ENCODE measurements at places on chromosomes 5 and 9. TPM values are rescaled to one million over a fixed set of nuclear protein-coding genes. Genes with fewer than 3 reads are reported as not detected.

- DNase-seq, result no peak
Observed at GRCh38 chr9:15182101-15182551, 124.9 kb downstream of the TTC39B start.

- DNase-seq, result no peak
Observed at GRCh38 chr5:173042763-173043107, 13.4 kb upstream of the CREBRF start.

POLR3G gene
- total RNA-seq, result 0.84 TPM

DNA sequence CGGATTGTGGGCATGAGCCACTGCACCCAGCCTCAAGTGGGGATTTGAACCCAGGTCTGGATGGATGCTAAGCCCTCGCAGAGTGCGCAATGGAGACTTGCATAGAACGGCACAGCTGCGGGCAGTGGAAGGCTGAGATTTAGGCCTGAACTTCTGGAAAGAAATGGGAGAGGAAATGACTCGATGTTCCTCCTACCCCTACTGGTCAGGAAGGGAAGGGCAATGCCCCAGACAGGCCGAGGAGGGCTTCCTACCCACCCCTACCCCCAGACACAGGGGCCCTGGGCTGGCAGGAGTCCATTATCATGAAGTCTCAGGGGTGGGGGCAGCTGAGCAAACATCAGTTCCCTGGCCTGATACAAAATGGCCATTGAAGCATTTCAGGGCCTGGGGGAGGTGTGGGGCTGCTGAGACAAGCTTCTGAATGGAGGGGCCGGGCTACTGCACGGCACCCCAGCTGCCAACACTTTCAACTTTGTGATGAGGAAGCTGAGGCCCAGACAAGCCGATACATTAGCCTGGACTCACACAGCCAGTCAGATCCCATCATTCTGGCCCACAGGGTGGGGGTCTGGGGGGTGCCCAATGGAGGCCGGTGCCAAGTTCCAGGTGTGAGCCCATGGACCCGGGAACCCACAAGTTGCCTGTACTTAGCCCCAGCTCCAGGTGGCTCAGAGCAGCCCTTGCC lies 13.5 kb upstream of the WDR38 start:
- no peak for DNase-seq

DNA sequence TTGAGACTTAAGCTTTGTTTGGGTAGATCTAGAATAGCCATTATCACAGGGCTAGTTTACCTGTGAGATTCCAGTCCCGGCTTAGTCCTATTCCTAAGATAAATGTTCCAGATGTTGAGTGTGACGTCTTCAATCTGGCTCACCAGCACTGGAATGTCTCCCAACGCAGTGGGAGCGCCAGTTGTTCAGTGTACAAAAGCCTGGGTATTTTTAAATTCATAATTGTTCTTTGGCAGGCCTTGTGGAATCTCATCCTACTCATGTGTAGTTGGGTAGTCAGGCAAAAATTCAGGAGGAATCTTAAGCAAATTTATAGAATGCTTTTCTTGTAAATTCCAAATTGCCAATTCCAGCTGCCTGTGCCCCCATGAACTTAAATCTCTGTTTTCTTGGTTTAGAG lies 272.6 kb upstream of the KCNN2 start:
- no peak for DNase-seq

IL4 gene
- total RNA-seq, result not detected

DNA sequence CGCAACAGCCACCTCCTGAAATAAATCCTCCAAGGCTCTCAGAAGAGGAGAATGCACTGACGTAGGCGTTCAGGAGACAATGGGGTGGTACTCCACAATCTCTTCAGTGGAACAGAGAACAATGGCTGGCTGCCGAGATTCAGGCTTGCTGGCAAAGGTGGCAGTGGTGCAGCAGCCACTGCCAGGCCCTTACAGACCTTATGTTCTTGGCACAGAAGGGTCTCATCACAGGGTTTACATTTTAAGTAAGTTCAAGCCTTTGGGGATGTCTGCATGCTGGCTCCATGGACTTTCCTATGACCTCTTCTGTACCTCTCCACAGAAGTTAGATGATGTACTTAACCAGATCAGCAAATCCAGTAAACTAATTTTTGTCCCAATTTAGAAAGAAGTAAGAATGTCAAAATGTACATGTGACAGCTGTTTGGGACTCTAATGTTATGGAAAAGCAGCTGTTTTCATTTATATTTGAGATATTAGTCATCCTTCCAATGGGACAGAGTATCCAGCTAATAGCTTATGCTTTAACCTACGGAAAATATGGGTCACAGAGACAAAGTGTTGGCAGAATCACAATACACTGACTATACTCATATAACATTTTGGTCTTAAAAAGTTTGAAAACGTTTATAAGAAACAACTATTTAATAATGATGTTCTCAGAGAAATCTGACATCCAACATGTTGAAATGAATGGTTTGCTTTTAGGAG lies 180.9 kb downstream of the MAPKAP1 start:
- no peak for DNase-seq

DNA sequence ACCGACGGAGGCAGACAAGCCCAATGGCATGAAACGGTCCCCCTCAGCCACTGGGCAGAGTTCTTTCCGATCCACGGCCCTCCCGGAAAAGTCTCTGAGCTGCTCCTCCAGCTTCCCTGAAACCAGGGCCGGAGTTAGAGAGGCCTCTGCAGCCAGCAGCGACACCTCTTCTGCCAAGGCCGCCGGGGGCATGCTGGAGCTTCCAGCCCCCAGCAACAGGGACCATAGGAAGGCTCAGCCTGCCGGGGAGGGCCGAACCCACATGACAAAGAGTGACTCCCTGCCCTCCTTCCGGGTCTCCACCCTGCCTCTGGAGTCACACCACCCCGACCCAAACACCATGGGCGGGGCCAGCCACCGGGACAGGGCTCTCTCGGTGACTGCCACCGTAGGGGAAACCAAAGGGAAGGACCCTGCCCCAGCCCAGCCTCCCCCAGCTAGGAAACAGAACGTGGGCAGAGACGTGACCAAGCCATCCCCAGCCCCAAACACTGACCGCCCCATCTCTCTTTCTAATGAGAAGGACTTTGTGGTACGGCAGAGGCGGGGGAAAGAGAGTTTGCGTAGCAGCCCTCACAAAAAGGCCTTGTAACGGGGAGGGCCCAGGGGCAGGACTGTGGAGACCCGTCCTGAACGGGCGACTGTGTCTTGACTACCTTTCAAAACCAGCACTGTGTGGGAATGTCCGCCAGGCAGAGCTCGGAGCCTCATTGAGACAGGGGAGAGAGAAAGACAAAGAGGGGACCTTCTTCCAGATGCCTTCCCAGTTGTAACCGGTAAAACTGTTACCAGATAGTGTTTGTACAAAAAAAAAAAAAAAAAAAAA lies 29.9 kb downstream of the CD180 start:
- DNase-seq, result peak; percentile 51

- DNase-seq, result no peak
Observed at GRCh38 chr9:97787551-97787950, 65.5 kb upstream of the FOXE1 start.

- no peak for DNase-seq
Observed at GRCh38 chr5:6570530-6570929, 62.3 kb downstream of the NSUN2 start.

DNA sequence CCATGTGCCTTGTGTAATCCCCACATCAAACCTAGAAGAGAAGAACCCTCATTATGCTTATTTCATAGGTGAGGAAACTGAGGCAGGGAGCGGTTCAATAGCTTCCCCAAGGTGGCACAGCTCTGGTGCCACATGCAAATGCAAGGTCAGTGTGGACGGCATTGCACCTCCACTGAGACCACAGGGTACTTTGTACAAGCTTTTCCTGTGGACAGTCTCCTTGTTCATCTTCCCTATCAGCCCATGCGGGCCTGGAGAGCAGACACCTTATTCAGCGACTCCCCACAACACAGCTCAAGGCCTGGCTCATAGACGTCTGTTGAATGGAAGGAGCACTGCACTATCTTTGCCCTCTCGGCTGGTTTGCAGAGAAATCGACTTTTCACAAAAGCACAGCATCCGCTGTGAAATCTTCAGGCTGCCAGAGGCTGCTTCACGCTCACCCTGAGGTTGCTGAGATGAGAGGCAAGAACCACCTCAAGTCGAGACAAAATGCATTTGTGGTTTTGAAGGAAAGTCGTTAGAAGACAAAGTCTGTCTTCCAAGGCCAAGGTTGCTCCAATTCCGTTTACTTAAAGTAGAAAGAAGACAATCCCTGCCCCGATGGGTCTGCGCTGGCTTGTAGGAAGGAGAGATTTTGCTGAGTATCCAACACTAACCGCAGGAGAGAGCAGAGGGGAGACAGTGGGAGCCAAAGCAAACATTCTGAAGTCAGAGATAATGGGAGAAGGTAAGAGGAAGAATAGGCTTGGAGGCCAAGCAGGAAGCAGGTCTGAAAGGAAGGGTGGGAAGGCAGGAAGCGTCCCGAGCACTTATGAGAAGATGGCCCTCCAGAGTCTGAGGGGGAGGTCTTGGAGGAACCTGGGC lies 34.2 kb upstream of the STRBP start:
- no peak for DNase-seq

DNA sequence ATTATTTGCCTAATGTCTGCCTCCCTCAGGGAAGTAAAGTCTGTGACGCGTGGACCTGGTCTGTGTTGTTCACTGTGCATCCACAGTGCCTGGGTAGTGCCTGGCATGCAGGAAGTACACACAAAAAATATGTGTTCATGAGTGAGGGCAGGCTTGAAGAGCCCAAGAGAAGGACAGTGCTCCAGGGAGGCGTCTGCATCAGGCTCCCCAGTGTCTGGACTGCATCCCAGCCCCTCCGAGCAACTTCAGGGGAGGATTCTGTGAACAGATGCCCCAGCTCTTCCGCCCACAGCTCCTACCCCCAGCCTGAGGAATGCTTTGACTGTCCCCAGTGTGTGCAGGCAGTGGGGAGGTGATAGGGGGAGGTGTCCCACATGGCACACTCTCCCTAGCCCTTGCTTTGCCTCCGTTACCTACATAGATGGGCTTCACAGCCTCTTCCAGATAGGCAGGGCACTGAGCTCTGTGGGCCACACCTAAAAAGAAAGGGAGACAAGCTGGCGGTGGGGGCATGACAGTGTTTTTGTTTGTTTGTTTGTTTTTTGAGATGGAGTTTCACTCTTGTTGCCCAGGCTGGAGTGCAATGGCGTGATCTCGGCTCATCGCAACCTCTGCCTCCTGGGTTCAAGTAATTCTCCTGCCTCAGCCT lies 25.4 kb downstream of the IRF1 start:
- DNase-seq, result no peak

GRCh38 chr5:154112255-154112654 lies 73.5 kb downstream of the MFAP3 start:
- no peak for DNase-seq

MCIDAS gene
- total RNA-seq, result not detected

ATP10B gene
- not detected for total RNA-seq

DNA sequence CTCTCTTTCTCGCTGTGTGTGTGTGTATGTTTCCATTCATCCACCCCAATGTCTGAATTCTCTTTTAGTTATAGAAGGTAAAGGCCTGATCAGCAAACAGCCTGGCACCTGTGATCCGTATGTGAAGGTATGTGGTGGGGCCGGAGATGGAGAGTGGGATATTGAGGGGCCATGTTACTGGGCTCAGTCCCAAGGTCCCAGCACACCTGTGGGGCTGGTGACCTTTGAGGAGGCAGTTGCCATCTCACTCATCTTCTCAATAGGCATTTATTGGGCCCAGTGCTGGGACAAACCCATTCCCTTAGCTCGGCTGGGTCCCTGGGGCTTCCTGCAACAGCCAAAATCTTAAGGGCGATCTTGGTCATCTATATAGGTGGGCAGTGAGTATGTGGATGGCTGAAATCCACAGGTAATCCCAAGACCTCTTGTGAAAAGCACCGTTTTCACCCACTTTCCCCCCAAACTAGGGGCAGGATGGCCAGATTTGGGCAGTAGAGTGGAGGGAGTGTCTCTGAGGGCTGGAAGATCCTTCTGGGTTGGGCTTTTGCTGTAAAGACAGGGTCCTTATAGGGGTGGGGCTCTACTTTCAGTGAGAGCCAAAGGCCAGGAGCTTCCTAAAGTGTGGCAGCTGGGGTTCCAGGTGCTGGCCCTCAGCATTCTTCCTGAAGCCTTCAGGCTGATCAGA lies 19.6 kb downstream of the RGS3 start:
- no peak for DNase-seq

DNA sequence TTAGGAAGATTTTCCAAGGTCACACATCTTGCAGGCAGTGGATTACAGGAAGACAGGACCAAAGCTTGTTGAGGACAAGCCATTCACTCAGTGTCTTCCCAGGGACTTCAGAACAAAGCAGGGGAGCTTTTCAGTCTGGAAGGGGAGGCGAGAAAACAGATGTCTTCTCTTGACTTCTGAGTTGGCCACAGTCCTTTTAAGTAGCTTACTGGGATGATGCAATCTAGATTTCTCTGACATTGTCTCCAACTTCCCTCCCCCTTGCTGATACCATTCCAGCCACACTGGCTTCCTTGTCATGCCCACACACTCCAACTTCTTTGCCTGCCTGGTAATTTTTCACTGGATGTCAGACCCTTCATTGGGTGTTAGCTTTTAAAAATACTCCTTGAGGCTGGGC lies 174.2 kb upstream of the TBC1D2 start:
- no peak for DNase-seq

All from T-cell (primary cell).